DMS79 treated with DMSO at 0.1 percent for 48 hours (cell line): ENCODE measurements at places on chromosomes 16 and 17.

GRCh38 chr16:89536886-89537548 is 23.5 kb upstream of the RPL13 start:
- no peak for DNase-seq

DNA sequence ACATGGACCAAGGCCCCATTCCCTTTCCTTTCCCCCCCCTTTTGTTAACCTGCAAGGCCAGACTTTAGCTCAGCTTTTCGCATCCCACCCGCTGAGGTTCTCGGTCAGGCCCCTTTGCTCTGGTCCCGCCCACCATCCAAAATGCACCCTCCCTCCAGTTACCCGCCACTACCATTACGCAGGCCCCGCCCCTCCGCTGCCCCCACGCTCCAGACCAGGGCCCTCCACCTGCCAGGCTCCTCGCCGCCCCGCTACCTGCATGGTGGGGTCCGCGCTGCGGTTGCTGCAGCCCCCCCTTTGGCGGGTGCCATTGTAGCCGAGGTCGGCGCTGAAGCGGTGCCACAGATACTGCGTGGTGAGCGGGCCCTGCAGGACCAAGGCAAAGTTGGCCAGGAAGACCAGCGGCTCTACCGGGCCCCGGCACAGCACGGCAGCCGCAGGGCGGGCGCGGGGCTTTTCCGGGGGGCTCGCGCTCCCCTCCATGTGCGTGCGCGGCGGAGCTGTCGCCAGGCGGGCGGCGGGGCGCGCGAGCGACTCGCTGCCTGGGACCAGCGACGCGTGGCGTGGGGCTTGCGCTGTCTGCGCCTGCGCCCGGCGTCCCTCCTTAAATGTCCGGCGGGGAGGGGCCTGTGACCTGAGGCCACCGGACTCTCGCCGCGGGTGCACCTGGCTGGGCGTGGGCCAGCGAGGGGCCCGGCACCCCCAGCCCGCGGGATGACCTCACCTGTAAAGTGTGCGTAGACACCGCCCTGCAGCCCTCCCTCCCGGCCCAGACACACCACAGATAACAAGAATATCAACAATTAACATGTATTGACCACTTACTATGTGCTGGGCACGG is at the start of gene SLC46A1:
TSS of gene SLC46A1 (minus strand) at position 581 of the 841 bp plus-strand sequence. CDS start at position 483, 98 bp downstream.
- DNase-seq = peak; percentile 86

DNA sequence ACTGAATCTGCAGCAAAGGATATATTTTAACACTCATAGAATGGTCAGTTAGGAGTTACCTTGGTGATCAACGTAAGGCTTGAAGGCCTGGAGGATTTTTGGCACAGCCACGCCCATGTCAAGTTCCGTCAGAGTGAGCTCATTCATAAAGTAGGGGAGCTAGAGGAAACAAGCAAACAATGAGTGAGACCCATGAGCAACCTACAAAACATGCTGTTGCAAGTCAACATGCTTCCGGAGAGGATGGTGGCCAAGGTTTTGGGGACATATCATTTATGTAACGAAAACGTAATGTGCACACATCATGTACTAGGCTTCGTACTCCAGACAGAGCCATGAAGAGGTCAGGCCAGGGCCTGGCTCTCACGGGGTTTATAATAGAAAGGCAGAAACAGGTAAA is 41.1 kb upstream of the ERN1 start:
- no peak for DNase-seq

GRCh38 chr16:4925791-4926190 is 11.2 kb downstream of the PPL start:
- no peak for DNase-seq

DNA sequence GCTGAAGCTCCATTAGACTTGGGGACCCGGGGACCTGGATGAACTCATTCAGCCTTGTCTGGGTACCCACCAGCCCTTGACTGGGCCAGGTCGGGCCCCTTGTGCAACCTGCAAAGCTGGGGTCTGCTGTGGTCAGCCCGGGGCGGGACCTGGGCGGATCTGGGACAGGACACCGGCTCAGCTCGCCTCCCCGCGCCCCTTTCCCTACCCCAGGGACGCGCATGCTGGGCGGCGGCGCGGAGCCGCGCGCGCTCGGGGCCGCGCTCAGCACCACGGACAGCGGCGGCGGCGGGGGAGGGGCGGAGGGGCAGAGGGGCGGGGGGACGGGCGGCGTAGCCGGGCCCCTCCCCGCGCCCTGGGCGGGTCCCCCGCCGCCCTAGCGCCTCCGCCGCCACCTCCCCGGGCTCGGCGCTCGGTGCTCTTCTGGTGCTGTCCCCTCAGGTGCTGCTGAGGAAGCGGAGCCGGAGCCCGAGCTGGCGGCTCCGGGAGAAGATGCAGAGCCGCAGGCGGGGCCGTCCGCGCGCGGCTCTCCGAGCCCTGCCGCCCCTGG is 7.4 kb downstream of the ACD start:
- DNase-seq = no peak

- no peak for DNase-seq
Measured at GRCh38 chr17:60390925-60391470, 935 bp downstream of the USP32 start.

DNA sequence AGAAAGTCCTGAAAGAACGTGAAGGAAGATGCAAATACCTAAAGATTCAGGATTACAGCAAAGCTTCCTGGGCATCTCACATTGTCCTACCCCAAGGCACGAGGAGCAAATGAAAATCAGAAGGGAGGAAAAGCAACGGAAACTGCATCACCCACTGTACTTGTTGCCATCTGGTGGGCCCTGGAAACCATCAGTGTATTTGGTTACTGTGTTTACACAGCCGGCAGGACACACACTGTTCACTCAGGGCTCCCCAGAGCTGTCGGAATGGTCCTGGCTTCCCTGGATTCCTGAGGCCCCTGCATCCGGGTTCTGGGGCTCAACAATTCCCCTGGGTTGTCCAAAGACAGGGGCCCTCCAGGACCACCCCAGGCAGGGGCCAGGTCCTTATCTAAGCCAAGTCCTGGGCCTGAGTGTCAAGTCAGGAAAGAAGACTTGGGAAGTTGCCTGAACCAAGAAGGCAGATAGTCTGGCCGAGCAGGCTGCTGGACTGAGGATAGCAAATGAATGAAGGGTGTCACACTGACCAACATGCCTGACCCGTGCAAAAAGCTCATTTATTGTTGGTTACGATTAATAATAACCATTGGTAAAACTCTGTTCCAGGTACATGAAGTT is 52.8 kb downstream of the SOX9 start:
- DNase-seq = no peak

DNA sequence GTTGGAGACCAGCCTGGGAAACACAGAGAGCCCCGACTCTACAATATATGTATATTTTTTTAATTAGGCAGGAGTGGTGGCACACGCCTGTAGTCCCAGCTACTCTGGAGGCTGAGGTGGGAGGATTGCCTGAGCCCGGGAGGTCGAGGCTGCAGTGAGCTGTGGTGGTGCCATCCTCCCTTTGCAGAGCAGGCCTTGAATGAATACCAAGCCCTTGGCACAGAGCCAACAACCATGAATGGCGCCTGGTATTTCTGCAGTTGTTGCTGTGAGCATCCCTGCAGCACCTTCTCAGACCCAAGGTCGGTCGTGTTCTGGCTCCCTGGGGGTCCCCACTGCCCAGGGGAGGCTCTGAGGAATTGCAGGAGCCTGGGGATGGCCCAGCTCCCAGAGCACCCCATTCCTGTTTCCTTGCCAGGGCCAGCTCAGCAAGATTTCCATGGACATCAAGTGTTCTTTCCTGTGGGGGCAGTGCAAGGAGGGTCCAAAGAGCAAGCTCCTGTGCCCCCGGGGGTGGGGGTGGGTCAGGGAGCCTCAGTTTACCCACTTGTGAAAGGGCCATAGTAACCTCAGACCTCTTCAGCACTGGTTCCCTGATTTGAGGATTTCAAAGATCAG is 25.6 kb upstream of the RMI2 start:
- no peak for DNase-seq

GRCh38 chr16:82031116-82032084 is 3.7 kb upstream of the HSD17B2 start:
- DNase-seq = no peak

DNA sequence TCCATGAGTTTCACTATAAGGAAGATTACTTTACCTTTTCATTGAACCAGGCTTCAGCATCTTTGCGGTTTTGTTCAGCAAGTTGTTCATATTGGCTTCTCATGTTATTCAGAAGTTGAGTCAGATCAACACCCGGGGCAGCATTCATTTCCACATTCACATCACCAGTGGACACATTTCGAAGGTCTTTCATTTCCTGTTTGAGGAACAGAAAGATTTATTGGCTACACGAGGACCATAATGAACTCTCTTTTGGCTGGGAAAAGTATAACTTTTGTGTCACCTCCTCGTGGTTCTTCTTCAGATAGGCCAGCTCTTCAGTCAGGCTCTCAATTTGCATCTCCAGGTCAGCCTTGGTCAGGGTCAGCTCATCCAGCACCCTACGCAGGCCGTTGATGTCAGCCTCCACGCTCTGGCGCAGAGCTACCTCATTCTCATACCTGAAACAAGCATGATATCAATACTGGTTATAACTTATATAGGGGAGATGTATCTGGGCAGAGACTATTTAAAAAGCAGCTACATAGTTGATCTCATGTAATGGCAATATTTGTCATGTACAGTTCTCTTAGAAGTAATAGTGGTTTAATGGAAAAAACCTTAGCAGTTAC is 2.1 kb downstream of the KRT10 start:
- DNase-seq = no peak

DNA sequence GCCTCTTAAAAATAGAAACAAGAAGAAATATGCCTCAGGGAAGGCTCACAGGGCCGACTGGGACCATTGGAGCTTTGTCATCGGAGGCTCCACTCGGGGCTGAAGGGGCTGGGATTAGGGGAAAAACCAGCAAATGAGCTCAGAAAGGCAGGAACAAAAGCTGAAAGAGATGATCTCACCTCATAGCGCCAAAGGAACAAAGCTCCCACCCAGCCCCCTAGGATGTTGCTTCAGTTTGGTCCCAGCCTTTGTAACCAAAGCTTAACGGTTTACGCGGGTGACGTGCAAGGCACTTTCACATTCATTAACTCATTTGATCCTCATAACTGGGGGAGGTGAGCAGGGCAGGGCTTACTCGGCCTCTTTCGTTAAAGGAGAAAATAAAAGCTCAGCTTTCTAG is 168.5 kb upstream of the DYNLRB2 start:
- no peak for DNase-seq

GRCh38 chr17:81517339-81518112 is 4.9 kb upstream of the ACTG1 start:
- no peak for DNase-seq

DNA sequence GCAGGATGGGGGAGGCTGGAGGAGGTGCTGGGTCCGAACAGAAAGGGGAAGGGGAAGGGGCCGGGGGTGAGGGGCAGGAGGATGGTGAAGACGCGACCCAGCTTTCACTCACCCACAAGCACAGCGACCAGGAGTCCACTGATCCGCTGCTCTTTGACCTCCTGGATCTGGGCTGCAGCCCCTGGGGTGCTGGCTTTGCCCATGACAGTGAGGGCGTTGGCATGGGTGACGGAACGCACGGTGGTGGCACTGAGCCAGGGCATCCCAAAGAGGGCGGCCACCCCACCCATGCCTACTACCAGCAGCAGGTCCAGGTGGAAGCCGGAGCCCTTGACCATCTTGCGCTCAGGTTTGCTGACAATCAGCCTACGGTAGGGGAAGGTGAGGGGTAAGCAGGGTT is 14.9 kb downstream of the SLC4A1 start:
- no peak for DNase-seq

DNA sequence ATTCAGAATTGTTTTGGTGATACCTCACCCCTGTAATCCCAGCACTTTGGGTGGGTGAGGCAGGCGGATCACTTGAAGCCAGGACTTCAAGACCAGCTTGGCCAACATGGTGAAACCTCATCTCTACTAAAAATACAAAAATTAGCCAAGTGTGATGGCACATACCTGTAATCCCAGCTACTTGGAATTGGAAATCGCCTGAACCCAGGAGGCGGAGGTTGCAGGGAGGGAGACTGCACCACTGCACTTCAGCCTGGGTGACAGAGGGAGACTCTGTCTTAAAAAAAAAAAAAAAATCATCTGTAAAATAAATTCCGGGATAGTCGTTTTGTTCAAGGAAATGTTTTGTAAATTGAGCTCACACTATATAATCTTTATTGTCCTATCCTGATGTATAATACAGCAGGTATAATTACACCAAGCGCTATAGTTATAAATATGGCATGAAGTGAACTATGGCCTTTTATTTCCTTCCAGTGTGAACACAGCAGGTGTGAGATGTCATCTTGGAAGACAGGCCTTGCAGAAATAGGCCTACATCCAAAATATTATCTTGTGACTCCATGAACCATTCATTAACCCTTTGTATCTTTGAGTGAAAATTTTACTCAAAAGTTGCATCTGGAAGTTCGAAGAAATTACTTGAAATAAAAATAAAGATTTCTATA is 25.4 kb downstream of the PLA2G10 start:
- no peak for DNase-seq

GRCh38 chr17:19676896-19677295 is 28.3 kb downstream of the ALDH3A2 start:
- DNase-seq = no peak

DNA sequence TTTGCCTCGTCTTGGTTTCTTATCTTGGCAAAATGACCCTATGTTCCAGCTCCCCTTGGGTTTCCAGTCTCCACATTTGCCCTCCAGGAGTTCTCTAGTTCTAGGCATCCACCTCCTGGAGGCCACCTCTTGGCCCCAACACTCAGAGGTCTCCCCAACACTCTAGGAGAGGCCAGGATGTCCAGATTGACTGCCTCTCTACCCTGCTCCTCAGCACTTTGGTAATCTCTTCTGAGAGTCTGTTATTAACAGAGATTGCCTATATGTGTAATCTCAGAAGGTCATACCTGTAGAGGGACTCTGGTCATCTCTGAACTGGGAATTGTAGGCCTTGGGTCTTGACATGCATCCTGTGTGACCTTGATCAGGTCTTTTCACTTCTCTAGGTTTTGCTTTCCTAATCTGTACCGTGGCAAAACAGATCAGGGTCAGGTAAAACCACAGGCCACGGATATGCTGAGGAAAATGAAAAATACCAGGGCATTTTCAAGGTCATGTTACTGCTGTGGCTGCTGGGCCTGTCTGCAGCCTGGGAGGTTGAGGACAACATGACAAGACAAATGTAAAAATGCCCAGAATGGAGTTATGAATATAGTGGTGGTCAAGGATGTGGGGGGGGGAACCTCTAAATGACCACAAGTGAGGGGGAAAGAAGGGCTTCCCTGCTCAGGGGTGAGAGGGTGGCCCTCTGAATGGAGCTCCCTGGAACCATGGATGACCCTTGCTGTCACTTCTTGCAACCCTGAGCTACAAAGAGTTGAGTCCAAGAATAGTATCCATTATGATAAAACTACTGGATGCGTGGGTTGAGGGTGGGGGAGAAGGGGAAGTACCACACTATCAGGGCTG is 5.0 kb upstream of the CCL4L2 start:
- no peak for DNase-seq

- DNase-seq = no peak
Measured at GRCh38 chr17:17810084-17810894, 26.5 kb downstream of the SREBF1 start.

- DNase-seq = no peak
Measured at GRCh38 chr17:31877911-31878702, 19.1 kb upstream of the COPRS start.
